Activated naive CD4-positive, alpha-beta T cell treated with Interleukin-2 at 50 U/mL for 16 hours (primary cell): ENCODE measurements at places on chromosomes 5 and 9.

DNA sequence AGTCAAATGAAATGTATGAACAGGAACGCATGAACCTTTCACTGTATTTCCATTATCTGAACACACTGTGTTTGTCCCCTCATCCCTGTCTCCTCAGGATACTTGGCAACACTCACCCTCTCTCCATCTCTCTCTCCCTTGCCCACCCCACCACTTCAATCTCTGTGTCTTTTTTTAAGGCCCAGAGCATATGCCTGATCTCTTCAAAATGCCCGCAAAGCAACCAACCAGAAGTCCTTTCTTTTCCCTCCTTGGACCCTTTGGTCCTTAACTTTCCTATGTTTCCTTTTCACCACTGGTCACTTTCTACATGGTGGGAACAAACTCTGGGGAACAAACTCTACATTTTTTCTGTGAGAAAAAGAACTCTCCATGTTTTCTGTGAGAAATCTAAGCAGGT lies 3.2 kb upstream of the IRF1 start:
- DNase-seq: no peak

- DNase-seq: no peak
Observed at GRCh38 chr5:132656774-132657355, 1.1 kb upstream of the IL13 start.

GRCh38 chr5:79878136-79878679 lies 112.9 kb downstream of the MTX3 start:
- DNase-seq: no peak

GRCh38 chr5:32233220-32233695 lies 59.1 kb upstream of the GOLPH3 start:
- DNase-seq: no peak

GRCh38 chr9:96425500-96426169 lies 7.5 kb upstream of the ZNF367 start:
- DNase-seq: no peak

GRCh38 chr9:128762671-128763449 lies 8.9 kb downstream of the ZER1 start:
- DNase-seq: no peak

GRCh38 chr5:68406767-68407241 lies 191.2 kb downstream of the PIK3R1 start:
- DNase-seq: no peak

DNA sequence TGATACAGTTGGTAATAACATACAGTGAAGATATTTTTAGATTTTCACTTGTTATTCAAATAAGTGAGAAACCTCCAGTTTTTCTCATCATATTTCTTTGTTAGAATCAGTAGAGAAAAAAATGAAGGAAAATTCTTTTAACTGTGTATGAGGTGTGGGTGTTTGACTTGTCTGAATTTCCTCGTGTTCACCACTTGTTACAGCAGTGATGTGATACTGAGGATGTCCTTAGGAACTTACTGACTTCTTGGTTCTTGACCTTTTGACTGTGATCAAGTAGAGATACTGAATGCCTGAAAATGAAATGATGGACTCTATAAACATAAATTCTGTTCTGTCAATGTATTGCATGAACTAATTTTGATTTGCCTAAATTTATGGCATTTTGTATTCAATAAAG lies 10.7 kb downstream of the PBX3 start:
- no peak for DNase-seq

DNA sequence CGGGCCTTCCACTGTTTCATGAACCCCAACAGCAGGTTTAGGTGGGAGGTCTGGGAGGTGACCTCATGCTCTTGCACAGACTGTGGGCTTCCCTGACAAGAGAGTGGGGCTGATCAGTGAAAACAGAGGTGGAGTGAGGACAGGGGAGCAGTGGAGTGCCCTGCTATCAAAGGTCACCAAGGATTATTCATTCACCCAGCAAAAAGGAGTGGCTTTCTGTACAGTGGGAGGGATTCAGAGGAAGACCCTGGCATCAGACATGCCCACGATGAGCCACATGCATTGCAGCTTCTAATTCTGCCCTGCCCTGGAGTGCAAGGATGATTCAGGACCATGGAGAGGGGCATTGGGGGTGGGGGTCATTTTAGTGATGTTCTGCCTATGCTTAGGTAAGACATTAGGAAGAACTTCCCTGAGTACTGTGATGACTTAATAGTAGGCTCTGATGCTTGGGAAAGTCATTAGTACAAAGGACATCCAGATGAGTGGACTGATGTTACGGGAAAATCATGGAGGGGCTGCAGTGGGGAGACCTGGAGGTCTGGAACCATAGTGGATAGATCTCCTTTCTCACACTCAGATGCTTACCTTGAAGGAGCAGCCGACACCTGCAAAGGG lies 12.8 kb downstream of the TRAF1 start:
- DNase-seq: no peak

- DNase-seq: no peak
Observed at GRCh38 chr9:95817205-95817604, 58.3 kb upstream of the ERCC6L2 start.

DNA sequence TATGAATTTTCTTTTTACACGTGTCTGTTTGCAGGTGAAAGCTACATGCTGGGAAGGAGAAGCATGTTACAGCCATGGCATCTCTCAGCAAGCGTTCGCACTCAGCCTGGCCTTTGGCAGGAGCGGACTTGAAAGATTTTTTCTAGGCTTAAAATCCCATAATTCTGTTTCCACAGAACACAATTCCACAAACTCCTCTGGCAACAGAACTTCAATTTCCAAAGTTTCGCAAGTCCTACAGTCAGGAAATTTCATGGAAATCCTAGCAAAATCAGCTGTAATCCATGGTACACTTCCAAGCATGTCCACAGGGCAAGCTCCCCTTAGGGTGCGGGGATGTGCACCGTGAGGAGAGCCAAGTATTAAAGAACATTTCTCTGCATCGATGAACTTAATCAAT lies 35.9 kb downstream of the SUB1 start:
- no peak for DNase-seq

DNA sequence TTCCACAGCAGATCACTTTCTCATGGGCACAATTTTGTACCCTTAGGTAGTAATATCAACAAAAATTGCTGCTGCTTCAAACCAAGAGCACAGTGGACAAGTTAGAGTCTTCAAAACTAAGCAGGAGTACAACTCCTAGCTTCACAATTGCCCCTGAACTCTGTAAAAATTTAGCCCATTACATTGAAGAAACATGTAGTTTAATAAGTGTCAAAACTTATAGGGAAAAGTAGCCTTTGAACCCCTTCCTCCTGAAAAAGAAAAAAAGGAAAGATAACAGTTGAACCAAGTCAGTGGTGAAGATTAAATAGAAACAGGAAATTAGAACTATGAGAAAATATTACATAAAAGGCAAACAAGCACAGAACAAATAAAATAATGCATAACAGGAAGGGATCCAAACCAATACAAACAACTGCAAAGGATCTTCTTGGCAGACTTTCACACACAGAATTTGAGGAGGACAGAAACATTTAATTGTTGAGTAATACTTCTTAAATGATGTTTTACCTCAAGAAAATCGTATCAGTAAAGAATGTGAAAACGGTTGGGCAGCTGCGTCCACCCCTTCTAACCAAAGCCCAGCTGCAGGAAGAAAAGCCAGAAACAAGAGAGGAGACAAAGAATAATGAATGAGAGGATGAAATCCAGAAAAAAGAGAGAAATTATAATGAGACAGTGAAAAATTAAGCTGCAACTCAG lies 636.0 kb downstream of the NR2F1-AS1 start:
- no peak for DNase-seq

- DNase-seq: no peak
Observed at GRCh38 chr5:32383065-32383464, 61.5 kb downstream of the ZFR start.

DNA sequence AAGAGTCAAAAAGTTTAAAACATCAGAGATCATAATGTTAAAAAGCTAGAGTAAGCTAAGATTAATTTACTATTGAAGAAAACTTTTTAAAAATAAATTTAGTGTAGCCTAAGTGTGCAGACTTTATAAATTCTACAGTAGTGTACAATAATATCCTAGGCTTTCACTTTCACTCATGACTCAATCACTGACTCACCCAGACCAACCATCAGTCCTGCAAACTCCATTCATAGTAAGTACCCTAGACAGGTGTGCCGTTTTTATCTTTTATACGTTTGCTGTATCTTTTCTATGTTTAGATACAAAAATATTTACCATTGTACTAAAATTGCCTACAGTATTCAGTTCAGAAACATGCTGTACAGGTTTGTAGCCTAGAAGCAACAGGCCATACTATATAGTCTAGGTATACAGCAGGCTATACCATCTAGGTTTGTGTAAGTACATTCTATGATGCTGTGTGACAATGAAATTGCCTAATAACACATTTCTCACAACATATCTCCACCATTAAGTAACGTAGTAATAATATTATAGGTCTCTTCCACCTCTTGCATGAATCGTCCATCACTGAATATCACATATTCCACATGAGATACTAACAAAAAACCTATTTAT lies 59.2 kb downstream of the MEGF9 start:
- no peak for DNase-seq

GRCh38 chr5:173670130-173670651 lies 53.7 kb upstream of the BOD1 start:
- DNase-seq: no peak

DNA sequence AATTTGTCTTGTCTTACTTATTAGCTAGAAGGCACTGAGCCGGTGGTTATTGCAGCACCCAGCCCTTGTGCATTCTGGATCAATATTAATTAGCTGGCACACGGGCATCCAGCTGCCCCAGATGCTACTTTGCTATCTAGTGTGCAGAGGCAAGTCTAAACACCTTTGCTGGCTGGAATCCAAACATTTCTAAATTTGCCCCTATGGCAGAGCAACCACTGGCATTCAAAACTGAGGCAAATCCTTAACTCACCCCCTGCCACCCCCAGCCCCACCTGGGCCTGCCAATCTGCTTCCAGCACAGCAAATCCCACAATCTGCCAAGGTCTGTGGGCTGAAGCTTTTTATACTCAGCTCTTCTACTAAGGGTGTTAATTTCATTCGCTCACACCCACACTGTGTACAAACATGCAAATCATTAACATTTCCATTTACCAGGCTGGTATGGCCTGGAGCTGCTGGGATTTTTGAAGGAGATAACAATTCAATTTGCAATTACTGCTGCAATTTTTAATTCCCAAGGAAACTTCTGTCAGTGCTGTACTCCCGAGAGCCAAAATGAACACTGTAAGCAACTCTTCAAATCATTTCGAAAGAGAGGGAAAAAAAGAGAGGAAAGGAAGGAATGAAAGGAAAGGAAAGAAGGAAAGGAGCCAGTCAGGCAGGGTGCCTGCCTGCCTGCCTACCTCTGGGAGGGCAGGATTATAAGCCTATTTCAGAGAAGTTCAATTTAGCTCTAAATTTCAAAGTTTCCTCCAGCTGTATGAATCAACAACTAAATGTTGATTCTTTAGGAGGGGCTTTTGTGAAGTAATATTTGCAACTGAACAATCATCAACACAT lies 35.5 kb downstream of the RAPGEF1 start:
- DNase-seq: no peak

GRCh38 chr5:169097374-169098326 lies 203.3 kb downstream of the SLIT3 start:
- DNase-seq: no peak

GRCh38 chr5:149069711-149070110 lies 6.8 kb upstream of the SH3TC2 start:
- no peak for DNase-seq

DNA sequence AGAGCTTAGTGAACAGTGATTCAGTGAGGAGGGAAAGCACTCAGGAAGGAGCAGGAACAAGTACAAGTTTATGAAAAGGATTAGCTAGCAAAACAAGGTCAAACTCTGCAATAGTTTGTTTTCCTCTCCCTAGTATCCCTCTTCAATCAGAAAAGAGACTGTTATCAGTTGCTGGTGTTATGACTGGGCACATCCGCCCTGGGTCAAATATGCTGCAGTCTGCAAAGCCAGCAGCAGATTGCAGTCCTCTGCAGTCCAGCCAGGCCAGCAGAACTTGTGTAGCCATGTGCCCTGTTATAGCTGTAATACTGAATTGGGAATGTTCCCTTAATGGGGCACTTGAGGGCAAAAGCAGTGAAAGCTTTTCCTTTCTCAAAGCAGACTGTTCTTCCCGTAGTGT lies 12.0 kb downstream of the PCDHAC2 start:
- no peak for DNase-seq

DNA sequence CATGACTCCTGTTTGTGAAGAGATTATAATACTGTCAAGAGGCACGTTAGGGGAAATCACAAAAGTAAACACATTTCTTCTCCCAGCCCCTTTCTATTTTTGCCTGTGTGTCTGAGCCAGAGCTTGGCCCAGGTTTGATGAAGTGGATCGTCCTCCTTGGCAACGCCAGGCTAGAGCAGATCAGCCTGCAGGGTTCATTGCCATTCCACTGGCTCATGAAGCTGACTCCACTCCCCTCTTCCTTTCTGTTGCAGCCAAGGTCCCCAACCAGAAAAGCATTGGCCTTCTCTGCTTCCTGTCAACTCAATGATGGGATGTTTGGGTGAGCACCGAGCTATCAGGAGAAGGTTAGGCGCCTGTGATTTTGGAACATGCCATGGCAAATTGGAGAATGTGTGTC lies 3.3 kb downstream of the ADRB2 start:
- no peak for DNase-seq

DNA sequence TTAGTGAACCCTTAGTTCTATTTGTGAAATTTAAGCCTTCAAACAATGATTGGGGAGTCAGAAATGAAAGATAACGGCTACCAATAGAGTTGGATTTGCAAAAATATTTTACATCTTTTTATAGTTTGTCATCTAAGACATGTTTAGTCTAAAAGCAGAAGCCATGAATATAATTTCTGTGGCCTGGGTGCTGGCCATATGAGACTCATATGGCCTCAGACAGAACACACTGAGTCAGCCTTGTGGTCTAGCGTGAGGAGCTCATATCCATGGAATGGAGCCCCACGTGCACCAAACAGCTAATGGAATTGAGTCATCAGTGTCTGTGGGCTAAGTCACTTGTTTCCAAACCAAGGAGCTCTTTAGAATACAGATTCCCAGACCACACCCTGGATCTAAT lies 240.7 kb upstream of the NREP start:
- no peak for DNase-seq

- no peak for DNase-seq
Observed at GRCh38 chr9:92506184-92506857, 24.0 kb upstream of the ASPN start.

DNA sequence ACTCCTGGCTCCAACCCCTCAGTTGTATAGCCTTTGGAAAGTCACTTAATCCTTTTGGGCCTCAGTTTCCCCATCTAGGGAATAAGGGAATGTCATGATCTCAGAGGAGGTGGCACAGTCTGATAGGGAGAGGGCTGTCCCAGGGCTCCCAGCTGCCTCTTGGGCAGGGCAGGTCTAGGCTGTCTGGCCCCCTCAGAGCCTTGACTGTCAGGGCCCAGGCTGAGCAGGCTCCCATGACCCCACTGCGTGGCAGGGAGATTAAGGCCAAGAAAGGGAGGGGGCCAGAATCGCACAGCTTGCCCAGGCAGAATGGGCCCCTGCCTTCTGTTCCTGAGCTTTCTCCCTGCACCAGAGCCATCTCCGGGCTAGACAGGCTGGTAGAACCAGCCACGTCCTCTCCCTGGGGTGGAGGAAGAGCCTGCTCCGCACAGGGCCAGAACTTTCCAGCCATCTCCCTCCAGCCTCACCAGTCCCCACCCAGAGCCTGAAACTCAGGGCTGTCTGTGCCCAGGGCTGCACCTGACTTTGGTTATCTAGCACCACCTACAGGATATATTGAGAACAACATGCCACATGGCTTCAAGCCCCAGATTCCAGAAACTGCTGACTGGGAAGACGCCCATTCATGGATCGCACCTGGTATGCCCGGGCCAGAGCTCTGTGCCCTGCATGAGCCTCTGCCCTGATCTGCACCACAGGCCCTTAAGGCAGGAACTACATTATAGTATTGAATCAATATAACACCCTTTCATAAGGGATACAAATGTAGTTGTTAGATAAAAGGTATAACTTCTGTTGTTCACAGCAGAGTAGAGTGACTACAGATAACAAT lies 32.1 kb downstream of the NAIF1 start:
- peak; percentile 63 for DNase-seq

- peak; percentile 78 for DNase-seq
Observed at GRCh38 chr5:132386644-132387286, 17.3 kb downstream of the SLC22A5 start.
